AG04450 (cell line): ENCODE measurements at places on chromosomes 16 and 17. TPM values are rescaled to one million over a fixed set of nuclear protein-coding genes. Genes with fewer than 3 reads are reported as not detected.

ITGAX gene
- polyA plus RNA-seq = 0.15 and 0.17 TPM in 2 replicates

DNA sequence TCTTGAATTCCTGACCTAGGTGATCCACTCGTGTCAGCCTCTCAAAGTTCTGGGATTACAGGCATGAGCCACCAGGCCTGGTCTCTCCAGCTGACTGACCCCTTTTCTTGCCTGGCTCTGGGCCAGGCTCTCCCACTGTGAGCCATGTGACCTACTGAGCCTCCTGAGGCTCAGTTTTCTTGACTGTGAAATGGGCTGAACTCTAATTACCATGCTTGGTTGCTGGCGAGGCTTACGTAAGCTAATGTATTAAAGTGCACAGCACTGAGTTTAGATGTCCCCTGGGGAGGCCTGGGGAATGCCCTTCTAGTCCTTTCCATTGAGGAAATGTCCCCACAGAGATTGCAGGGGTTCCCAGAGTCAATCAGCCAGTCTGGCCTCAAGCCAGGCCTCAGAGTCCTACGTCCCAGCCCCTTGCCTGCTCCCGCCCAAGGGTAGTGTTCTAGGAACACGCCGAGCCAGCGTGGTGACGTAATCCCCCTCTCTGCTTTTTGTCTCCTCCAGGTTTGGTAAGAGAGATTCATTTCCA is 45.8 kb upstream of the LGALS9 start:
- no peak for DNase-seq

GRCh38 chr17:81334391-81334901 is 39.3 kb upstream of the SLC38A10 start:
- no peak for DNase-seq

PRKCB gene
- not detected in 2 replicates for polyA plus RNA-seq

GRCh38 chr16:317583-317982 is 34.6 kb downstream of the PDIA2 start:
- no peak for DNase-seq

- no peak for DNase-seq
These were observed 24.8 kb downstream of the CYB5D2 start for GRCh38 chr17:4167786-4168185.

DNA sequence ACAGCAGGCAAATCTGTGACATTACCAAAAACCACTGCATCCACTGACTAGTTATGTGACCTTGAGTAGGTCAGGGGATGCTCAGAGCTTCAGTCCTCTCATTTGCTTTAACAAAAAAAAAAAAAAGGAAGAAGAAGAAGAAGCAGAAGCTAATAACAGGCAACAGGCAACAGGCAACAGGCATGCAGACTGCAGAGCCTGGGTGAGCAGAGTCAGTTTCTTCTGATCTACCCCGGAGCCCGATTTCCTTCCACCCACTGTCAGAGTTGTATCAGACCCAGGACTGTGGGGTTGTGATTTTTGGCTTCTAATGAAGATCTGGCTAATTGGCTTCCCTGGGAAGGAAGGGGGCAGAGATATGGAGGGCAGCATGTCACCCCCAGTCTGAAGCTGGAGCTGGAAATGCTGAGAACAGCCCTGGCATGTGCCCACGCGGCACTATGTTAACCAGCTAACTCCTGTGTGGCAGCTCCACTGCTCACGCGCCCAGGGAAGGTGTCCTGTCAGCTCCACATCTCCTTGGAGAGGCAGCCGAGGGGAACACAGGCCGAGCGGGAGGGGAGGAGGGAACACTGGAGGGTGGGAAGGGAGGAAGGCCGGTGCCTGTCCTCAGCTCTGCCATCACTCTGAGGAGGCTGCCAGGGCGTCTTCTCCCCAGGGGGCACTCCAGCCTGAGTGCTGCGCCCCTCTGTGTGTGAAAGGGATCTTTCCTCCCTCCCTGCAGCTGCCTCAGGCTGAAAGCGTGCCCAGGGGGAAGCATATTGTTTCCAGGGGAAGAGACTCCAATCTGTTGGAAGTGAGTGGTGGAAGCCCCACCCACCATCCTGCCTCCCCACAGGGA is 17.6 kb downstream of the SRCIN1 start:
- DNase-seq = no peak

GRCh38 chr17:82689077-82689476 is 9.4 kb downstream of the RAB40B start:
- no peak for DNase-seq

DNA sequence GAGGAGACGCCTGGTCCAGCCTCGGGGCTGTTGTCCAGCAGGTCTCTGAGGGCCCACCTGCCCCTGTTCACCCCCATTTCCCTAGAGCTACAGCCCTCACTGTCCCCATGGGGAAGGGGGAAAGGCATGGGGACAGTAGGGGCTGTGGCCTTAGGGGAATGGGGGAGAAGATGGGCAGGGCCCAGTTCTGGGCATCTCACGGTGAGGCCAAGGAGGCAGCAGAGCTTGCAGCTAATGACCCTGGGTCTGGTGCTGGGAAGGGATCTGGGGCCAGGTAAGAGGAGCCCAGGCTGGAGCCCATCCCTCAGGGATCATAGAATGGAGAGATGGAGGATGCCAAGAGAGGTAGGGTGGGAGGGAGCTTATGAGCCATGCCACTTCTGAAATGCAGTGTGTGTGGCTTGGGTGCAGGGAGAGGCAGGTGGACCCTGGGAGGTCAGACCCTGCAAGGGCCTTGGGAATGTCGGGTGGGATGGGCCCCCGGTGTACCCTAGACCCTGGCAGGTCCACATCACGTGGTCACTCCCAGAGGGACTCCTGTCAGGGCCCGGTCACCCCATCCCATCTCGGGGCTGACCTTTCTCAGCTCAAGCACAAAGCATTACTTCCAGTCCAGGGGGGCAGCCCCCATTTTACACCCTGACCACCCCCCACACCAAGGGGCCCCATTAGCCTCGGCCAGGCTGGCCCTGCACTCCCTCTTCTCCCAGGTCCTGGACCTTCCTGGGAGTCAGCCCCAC is 35.9 kb upstream of the KSR1 start:
- DNase-seq = no peak

CDYL2 gene
- 2.3 and 2.9 TPM in 2 replicates for polyA plus RNA-seq

- DNase-seq = no peak
These were observed 5.4 kb upstream of the LHX1 start for GRCh38 chr17:36931697-36932382.
